ENCODE measurements at places on chromosomes 2 and 18. TPM values are rescaled to one million over a fixed set of nuclear protein-coding genes. Genes with fewer than 3 reads are reported as not detected.

SAG gene
- total RNA-seq, result 0.61 TPM

SFXN5 gene
- total RNA-seq, result 11.0 TPM

DNA sequence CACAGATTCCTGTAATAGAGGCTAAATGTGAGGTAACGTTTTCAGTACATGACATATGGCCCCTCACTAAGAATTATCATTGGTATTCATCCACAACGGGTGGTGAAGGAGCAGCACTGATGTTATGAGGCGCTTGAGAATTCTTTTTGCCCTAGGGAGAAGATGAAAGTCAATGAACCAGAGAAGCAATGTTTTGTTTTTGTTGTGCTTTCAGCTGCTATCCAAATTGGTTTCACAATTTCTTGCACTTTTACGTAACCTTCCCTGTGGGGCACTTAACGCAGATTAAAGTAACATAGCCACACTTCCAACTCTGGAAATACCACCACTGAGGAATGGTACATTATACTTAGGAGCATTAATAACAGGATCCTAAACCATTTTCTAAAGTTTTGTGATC is 13.3 kb upstream of the CCDC85A start:
- no peak for DNase-seq

TCF7L1 gene
- total RNA-seq, result 0.90 TPM

CD226 gene
- 16.7 TPM for total RNA-seq

GRCh38 chr18:74773171-74773624 is 175.5 kb downstream of the ZNF407 start:
- DNase-seq, result no peak

DTNA gene
- 1.7 TPM for total RNA-seq

ATP6V1C2 gene
- 0.57 TPM for total RNA-seq

DNA sequence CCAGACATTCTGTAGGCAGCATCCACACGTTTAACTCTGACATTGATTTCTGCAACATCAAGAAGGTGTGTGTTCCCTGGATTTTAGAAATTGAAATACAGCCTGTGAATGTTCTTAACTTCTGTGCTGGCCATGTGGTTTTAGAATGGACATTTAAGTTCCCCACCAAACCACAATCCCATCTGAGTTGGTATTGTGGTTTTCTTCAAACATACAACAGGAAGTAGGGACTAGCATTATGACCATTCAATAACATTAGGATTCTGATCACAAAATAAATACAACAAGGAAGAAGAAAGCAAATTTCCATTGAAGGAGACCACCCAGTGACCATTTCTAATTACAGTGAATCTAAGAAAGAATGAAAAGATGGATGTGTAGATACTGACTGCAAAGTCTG is 51.2 kb downstream of the MAP3K20 start:
- no peak for DNase-seq

COBLL1 gene
- 3.0 TPM for total RNA-seq

GLI2 gene
- 1.8 TPM for total RNA-seq

DNA sequence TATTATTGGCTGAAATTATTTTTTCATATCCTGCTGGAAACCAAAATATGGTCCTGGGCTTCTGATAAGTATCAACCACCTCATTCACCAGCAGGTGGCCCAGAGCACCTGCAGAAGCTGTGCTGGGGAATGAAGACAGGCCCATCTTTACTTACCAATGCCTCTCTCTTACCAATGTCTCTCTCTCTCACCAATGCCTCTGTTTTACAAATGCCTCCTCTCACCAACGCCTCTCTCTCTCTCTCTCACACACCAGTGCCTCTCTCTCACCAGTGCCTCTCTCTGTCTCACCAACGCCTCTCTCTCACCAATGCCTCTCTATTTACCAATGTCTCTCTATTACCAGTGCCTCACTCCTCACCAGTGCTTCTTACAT is 2.3 kb upstream of the MAL start:
- DNase-seq, result no peak

GRCh38 chr2:44371445-44371844 is 9.7 kb downstream of the CAMKMT start:
- DNase-seq, result no peak

SCN3A gene
- total RNA-seq, result 5.9 TPM

DNA sequence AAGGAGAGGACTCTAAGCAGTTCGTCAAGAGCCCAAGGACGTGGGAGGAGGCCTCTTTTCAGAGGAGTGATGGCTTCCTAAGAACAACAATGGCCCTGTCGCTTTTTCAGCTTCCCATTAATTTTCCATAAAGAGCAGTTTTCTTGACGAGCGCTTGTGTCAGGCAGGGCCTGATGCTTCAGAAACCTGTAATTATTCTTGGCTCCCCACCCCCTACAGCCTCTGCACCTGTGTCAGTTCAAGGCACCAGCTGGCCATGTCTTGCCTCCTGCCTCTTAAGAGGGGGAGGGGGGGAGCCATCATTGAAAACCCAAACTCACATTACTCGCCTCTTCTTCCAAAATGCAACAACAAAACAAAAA is 32.3 kb downstream of the KLF7 start:
- DNase-seq, result peak; percentile 77

SH3RF3 gene
- total RNA-seq, result 3.2 TPM

ABCB11 gene
- 0.05 TPM for total RNA-seq

GRCh38 chr2:102014041-102014345 is 22.2 kb downstream of the IL1R2 start:
- DNase-seq, result no peak

DNA sequence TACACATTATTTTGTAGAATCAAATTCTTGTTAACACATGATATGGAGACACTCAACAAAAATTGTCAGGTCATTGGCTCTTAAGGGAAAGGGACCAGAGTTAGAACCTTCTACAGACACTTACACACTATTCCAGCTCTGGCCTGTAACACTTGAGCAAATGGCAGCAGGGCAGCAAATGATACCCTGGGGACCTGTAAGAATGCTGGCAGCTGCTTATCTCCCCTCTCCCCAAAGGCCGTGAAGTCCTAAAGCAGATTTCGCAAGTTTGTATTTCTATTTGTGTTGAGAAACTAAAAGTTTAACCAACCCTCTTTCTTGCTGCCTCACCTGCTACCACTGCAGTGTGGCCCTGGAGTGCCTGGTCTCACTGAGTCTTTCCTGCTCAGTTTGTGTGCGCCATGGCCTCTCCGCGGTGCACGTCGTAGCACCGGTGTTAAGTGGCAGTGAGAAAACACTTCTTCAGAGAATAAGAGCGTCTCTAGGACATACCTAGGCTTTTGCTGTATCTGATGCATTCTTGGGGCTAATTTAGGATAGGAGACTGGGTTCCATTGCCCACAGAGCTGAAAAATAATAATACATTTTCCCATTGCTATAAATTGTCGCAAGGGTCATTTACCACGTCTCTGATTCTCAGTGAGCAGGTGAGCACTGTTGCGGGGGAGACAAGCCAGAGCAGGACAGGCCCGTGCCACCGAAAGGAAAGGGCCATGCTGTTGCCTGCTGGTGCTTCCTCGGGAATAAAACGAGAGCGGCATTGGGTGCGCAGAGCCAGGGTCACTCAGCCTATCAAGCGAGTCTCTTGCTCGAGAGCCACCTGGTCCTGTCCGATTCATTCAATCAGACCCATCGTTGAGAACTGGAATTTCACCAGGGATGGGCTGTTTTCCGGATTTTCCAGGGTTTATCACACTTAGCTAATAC is 204.9 kb downstream of the PTGR3 start:
- DNase-seq, result no peak

Measured in thymus (tissue), 14 donors.